ENCODE measurements at places on chromosomes 11 and 22.

GRCh38 chr11:108912581-108912980, 247.7 kb downstream of the DDX10 start:
- DNase-seq = no peak

- DNase-seq = no peak
Observed at GRCh38 chr11:131423688-131424087, 53.3 kb downstream of the NTM start.

DNA sequence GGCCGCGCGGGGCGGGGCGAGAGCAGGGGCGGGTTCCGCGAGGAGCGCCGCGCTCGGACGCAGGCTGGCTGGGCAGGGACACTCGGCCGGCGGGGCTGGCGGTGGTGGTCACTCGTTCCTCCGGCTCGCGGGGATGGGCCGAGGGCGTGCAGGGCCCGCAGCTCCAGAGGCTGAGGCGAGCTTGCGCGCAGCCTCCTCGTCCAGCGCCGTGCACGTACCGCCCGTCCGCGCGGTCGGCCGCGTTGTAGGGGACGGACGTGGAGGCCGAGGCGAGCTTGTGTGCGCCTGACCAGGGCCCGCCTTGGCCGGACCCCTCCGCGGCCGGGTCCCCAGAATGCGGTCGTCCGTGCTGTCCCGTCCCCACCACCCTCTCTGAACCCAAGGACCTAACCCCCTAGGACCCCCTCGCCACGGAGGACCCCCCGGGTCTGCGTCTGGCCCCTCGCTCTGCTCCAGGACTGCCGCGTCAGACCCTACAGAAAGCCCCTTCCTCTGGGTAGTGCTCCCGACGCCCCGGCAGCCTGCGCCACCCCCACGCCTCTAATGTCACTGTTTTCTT, 569 bp upstream of the YPEL1 start:
- no peak for DNase-seq

DNA sequence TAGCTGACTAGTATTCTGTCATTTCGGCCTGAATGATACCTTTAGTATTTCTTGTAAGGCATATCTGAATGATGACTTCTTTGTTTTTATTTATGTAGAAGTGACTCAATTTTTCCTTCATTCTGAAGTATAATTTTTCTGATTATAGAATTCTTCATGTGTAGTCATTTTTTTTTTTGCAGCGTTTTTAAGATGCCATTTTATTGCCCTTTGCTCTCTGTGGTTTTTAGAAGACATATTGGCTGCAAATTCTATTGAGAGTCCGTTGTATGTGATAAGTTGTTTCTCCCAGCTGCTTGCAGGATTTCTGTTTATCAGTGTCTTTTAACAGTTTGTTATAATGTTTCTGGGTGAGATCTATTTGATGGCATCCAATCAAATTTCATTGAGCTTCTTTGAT, 1224.8 kb downstream of the JRKL start:
- DNase-seq = no peak

- peak; percentile 61 for DNase-seq
Observed at GRCh38 chr11:93614173-93614722, 47.2 kb upstream of the CEP295 start.

GRCh38 chr11:35765211-35765610, 102.6 kb downstream of the TRIM44 start:
- no peak for DNase-seq

DNA sequence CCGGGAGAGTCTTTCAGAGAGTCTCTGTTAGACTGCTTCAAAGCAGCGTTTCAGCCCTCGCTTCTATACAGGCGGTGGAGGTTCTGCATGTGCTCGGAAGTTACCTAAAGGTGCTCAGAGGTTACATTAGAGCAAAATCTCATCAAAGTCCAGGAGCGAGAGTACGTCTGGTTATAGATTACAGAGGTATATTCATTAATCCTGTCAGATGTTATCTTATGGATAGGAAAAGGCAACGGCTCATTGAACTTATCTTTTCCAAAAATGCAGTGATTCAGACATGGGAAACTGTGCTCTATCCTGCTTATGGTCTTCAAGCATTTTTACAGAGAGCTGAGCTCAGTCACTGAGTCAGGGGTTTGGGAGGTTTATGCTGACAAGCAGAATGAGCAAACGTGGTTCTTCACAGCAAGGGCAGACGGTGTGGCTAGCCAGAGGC, 9.1 kb upstream of the ZBED5 start:
- no peak for DNase-seq

All from hematopoietic multipotent progenitor cell treated with erythropoietin and hydrocortisone succinate and interleukin-3 and kit ligand, for 4 days (in vitro differentiated cells).